ENCODE measurements at places on chromosomes 7 and 10.

GRCh38 chr7:91922857-91923256 is 17.8 kb upstream of the AKAP9 start:
- DNase-seq: no peak

- DNase-seq: no peak
Observed at GRCh38 chr7:130345136-130345535, 520 bp downstream of the CPA5 start.

DNA sequence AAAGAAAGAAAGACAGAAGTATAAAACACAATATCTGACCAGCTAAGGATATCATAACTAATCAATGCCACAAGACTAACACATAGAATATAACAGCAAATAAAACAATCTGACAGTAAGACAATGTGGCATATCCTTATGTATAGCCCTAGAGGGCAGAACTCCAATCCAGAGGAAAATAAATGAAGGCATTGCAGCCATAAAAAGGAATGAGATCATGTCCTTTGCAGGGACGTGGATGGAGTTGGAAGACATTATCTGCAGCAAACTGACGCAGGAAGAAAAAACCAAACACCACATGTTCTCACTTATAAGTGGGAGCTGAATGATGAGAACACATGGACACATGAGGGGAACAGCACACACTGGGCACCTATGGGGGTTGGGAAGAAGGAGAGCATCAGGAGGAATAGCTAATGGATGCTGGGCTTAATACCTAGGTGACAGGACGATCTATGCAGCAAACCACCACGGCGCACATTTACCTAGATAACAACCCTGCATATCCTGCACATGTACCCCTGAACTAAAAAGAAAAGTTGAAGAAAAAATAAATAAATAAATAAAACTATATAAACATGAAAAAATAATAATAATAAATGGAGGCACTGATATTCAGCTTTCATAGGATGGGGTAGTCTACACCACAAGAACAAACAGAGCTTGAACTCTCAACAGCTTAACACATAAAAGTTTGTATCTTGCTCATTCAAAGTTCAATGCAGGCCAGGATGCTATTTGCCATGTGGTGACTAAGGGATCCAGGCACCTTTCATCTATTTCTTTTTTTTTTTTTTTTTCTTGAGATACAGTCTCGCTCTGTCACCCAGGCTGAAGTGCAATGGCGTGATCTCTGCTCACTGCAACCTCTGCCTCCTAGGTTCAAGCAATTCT is 66.1 kb upstream of the KAT6B start:
- no peak for DNase-seq

GRCh38 chr7:134692344-134692705 is 45.7 kb downstream of the BPGM start:
- no peak for DNase-seq

- DNase-seq: no peak
Observed at GRCh38 chr7:150799741-150800580, at the start of gene TMEM176B. TSS of gene TMEM176B (minus strand) at chr7:150800364. CDS start at chr7:150796569, 3,795 bp downstream.

DNA sequence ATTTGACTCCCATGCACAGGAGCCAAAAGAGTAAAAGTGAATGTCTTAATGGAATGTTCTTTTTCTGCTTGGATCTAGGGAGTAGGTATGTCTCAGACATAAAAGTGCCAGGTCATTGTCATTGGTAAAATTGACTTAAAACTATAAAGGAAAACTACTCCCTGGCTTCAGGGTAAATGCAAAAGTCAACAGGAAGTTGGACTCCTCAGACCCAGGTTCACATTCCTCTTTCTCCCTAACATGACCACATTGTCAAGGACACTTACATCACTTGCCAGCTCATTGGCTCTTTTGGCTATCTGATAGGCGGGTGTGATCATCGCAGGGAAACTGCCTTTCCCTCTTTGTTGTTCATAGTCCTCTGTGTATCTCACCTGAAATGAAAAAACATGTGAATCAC is 13.7 kb downstream of the NRAP start:
- no peak for DNase-seq

- DNase-seq: no peak
Observed at GRCh38 chr10:119383174-119383856, 159.2 kb downstream of the RGS10 start.

- no peak for DNase-seq
Observed at GRCh38 chr10:120897343-120897742, 46.2 kb downstream of the WDR11 start.

GRCh38 chr7:151657173-151657572 is 137.5 kb upstream of the RHEB start:
- DNase-seq: no peak

GRCh38 chr7:122975341-122975740 is 20.2 kb downstream of the TAS2R16 start:
- no peak for DNase-seq

GRCh38 chr10:10794046-10794445 is 223.6 kb upstream of the CELF2 start:
- no peak for DNase-seq

- DNase-seq: no peak
Observed at GRCh38 chr7:45971661-45972175, 50.6 kb upstream of the IGFBP3 start.

- no peak for DNase-seq
Observed at GRCh38 chr10:63711361-63711760, 190.2 kb downstream of the REEP3 start.

DNA sequence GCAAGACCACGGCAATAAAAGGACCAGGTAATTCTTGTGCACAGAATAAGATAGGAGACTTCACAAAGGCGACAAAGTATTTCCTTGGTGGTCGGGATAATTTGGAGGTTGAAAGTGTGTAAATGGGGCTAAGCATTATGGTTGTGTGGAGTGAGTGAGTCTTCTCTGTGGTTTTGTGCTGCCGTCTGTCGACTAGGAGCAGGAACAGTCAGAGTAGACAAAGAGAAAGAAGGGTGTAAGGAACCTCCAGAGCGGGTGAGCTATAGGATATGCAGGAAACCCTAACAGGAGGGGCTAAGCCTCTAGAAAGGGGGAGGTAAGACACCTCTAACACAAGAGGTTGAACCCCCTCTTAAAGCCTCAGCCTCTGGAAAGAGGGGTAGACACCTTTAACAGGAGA is 201.6 kb downstream of the SH2D4B start:
- no peak for DNase-seq

GRCh38 chr7:47806701-47807103 is 141.6 kb downstream of the PKD1L1 start:
- DNase-seq: no peak
